ENCODE measurements at places on chromosomes 12 and 14. TPM values are rescaled to one million over a fixed set of nuclear protein-coding genes. Genes with fewer than 3 reads are reported as not detected.

Gene CREBL2
- 13.1 TPM for total RNA-seq

DNA sequence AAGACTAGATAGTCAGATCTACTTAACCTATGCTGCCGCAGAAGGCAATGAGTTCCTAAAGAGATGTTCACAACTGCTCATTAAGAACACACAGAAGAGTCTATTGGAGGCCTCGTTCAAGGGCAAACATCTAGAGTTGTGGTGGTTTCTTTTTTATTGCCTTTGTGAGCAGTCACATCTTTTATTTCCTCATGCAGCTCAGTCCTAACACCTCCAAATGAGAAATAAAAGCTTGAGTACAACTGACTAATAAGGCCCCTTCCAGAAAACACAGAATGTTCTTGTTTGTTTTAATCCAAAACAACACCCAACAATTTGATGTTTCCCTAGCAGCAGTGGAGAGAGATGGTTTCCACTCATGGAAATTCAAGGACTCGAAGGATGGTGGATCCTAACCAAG lies 123.5 kb upstream of the NOS1 start:
- DNase-seq = no peak
- H3K27ac ChIP-seq = no peak overlapping the region
- H3K4me1 ChIP-seq = no peaks in the 10 kb centered on the region
- no peaks in the 10 kb centered on the region for H3K27me3 ChIP-seq

DNA sequence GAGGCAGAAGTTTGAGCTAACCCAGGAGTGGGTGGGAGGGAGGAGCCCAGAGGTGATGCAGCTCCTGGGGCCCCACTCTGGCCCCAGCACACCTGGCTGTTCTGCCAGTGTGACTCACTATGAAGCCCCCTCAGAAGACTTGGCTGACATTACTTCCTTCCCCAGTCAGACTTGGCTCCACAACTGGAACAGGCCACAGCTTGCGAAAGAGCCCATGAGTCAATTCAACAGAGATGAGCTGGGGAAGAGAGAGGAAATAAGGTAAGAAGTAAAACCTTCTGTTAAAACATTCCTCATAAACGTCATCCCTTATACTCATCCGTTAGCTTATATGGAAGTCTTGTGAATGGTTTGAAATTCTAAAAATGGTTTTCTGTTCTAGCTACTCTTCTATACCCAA lies 245.9 kb downstream of the ADAMTS20 start:
- no peaks in the 10 kb centered on the region for H3K27me3 ChIP-seq
- no peaks in the 10 kb centered on the region for H3K4me1 ChIP-seq
- no peak overlapping the region for H3K27ac ChIP-seq

- no peaks in the 10 kb centered on the region for H3K27me3 ChIP-seq
- no peak for DNase-seq
- H3K36me3 ChIP-seq = no peaks in the 10 kb centered on the region
- H3K27ac ChIP-seq = no peak overlapping the region
- no peak overlapping the region for H3K4me3 ChIP-seq
- H3K4me1 ChIP-seq = no peaks in the 10 kb centered on the region
Observed at GRCh38 chr14:42424501-42424900, 817.8 kb downstream of the LRFN5 start.

Gene SLC38A4
- total RNA-seq = not detected

DNA sequence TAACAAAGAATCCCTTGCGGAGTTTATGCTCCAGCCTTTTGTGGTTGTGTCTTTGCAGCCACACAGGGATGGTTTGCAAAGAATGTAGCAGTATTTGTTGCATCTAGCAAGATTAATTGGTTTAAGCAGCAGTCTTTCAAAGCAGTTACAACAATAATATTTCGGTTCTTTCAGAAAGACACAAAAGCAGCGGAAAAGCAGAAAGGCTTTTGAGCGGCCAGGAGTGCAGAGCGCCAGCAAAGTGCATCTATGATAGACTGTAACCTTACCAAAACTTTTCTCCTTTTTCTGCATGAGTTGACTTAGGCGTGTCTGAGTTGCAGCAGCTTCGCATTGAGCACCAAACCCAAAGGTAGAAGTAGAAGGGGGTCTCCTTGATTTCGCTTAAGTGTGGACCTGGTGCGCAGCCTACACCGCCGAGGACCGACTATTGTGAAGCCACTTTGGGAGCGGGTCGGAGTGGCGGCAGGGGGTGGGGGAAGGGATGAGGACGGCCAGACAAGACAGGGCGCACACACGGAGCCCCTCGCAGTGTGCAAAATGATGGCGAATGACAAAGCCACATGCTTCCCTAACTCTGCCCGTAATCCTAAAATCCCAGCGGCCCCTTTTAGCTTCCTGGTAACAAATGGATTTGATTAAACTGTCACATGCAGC lies 1.2 kb downstream of the LMO3 start:
- peaks cover 11% of the 10 kb centered on the region for H3K27me3 ChIP-seq
- H3K4me3 ChIP-seq = no peak overlapping the region
- no peaks in the 10 kb centered on the region for H3K4me1 ChIP-seq

GRCh38 chr12:26704684-26705460 lies 128.1 kb downstream of the ITPR2 start:
- peaks cover 8% of the 10 kb centered on the region for H3K36me3 ChIP-seq
- no peak for DNase-seq
- H3K4me3 ChIP-seq = no peak overlapping the region
- no peaks in the 10 kb centered on the region for H3K27me3 ChIP-seq
- H3K4me1 ChIP-seq = no peaks in the 10 kb centered on the region
- H3K27ac ChIP-seq = no peak overlapping the region

GRCh38 chr12:85489194-85489593 lies 209.2 kb downstream of the ALX1 start:
- no peaks in the 10 kb centered on the region for H3K36me3 ChIP-seq
- DNase-seq = no peak
- no peak overlapping the region for H3K27ac ChIP-seq
- no peaks in the 10 kb centered on the region for H3K27me3 ChIP-seq
- H3K4me1 ChIP-seq = no peaks in the 10 kb centered on the region

Gene CLEC6A
- total RNA-seq = not detected

GRCh38 chr14:104977008-104977680 lies 1.0 kb downstream of the AHNAK2 start:
- DNase-seq = no peak
- H3K36me3 ChIP-seq = no peaks in the 10 kb centered on the region
- H3K27me3 ChIP-seq = peaks cover 15% of the 10 kb centered on the region
- H3K27ac ChIP-seq = no peak overlapping the region
- H3K4me3 ChIP-seq = no peak overlapping the region

DNA sequence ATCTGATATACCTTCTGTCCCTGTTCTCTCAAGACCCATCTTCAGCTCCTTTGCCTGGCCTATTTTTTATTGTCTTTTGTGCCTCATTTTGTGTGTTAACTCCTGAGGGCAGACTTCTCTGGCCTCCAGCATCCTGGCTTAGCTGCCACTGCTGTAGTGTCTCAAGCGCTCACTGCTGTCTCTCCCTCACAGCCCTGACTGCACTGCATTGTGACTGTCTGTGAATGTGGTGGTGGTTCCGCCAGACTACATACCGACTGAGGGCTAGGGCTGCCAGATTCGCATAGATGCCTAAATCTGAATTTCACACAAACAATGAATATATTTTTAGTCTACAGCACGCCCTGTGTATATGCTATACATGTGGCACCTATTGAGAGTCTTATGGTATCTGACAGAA lies 1088.9 kb upstream of the TMEM132C start:
- H3K27ac ChIP-seq = no peak overlapping the region
- H3K4me1 ChIP-seq = no peaks in the 10 kb centered on the region
- DNase-seq = no peak
- H3K4me3 ChIP-seq = no peak overlapping the region
- no peaks in the 10 kb centered on the region for H3K36me3 ChIP-seq

Gene SLC7A7
- total RNA-seq = 9.6 TPM

- H3K4me3 ChIP-seq = no peak overlapping the region
- H3K27me3 ChIP-seq = no peaks in the 10 kb centered on the region
- no peaks in the 10 kb centered on the region for H3K4me1 ChIP-seq
- H3K36me3 ChIP-seq = no peaks in the 10 kb centered on the region
- no peak for DNase-seq
Observed at GRCh38 chr14:102241147-102241546, 63.8 kb downstream of the MOK start.

DNA sequence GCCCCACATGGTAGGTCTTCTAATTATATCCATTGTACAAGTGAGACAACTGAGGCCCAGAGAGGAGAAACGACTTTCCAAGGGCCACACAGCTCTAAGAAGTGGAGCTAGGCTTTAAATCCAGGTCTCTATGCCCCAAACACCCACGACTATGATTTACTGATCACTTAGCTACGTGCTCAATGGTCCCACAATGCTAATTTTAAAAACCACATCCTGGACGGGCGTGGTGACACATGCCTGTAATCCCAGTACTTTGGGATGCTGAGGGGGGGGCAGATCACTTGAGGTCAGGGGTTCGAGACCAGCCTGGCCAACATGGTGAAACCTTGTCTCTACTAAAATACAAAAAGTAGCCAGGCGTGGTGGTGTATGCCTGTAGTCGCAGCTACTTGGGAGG lies 8.4 kb upstream of the MLEC start:
- peaks cover 17% of the 10 kb centered on the region for H3K4me1 ChIP-seq
- H3K36me3 ChIP-seq = no peaks in the 10 kb centered on the region
- H3K27ac ChIP-seq = no peak overlapping the region

Gene CCDC38
- total RNA-seq = 0.35 TPM

- H3K36me3 ChIP-seq = no peaks in the 10 kb centered on the region
- H3K4me3 ChIP-seq = no peak overlapping the region
- H3K4me1 ChIP-seq = peaks cover 8% of the 10 kb centered on the region
- H3K27ac ChIP-seq = no peak overlapping the region
Observed at GRCh38 chr12:3252450-3252891, 175.3 kb downstream of the TSPAN9 start.

- H3K4me3 ChIP-seq = no peak overlapping the region
- H3K27ac ChIP-seq = no peak overlapping the region
- no peaks in the 10 kb centered on the region for H3K27me3 ChIP-seq
- DNase-seq = peak; percentile 15
- H3K36me3 ChIP-seq = no peaks in the 10 kb centered on the region
Observed at GRCh38 chr14:61296151-61296550, 15.0 kb upstream of the TMEM30B start.

DNA sequence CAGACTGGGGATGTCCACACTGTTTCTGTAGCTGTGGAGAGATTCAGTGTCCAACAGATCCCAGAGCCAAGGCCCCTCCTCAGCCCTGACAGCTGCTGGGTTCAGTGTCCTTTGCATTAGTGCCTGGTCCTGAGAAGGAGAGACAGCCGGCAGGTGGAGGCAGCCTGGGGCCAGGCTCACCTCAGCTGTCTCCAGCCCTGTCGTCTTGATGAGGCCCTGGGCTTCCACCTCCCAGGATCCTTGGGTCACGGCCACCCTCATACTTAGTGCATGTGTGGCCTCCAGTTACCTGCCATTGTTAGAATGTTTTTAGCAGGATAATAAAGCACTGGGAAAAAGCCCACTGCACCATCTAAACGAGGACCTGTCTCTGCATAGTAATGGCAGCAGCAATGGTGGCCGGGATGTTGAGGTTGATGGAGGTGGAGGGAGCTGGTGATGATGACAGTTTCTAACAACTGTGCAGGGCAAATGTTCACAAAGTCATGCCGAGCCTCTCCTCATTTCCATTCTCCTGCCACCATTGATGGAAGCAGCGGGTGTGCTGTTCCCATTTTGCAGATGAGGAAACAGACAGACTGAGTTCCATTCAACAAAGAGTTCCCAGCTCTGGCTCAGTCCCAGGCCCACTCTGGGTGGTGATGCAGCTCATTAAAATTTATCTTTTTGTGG lies 17.7 kb downstream of the ASB2 start:
- H3K4me3 ChIP-seq = no peak overlapping the region
- H3K4me1 ChIP-seq = peaks cover 98% of the 10 kb centered on the region
- no peaks in the 10 kb centered on the region for H3K36me3 ChIP-seq

GRCh38 chr12:131737150-131737827 lies 26.4 kb downstream of the SFSWAP start:
- H3K4me1 ChIP-seq = no peaks in the 10 kb centered on the region
- no peaks in the 10 kb centered on the region for H3K27me3 ChIP-seq
- no peak overlapping the region for H3K4me3 ChIP-seq
- H3K36me3 ChIP-seq = peaks cover 52% of the 10 kb centered on the region

- H3K4me1 ChIP-seq = peaks cover 32% of the 10 kb centered on the region
- no peaks in the 10 kb centered on the region for H3K36me3 ChIP-seq
- H3K27ac ChIP-seq = no peak overlapping the region
- peak; percentile 45 for DNase-seq
- H3K27me3 ChIP-seq = peaks cover 4% of the 10 kb centered on the region
- H3K4me3 ChIP-seq = no peak overlapping the region
Observed at GRCh38 chr12:47721431-47721973, 3.8 kb downstream of the ENDOU start.

Gene POTEM
- total RNA-seq = not detected

DNA sequence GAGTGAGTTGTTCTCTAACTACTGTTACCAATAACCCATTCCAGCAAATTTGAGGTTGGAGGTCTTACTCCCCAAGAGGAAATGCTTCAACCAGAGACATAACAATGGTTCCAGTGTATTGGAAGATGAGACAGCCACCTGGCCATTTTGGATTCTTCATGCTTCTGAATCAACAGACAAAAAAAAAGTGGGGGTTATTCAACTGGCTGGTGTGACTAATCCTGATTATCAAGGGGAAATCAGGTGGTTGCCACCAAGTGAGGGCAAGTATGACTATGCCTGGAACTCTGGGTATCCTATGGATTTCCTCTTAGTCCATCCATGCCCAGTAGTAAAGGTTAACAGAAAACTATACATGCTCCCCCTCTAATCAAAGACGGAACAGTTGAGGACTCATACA lies 29.9 kb upstream of the ZNF641 start:
- H3K27me3 ChIP-seq = peaks cover 2% of the 10 kb centered on the region
- H3K36me3 ChIP-seq = no peaks in the 10 kb centered on the region
- H3K27ac ChIP-seq = no peak overlapping the region
- H3K4me3 ChIP-seq = no peak overlapping the region

DNA sequence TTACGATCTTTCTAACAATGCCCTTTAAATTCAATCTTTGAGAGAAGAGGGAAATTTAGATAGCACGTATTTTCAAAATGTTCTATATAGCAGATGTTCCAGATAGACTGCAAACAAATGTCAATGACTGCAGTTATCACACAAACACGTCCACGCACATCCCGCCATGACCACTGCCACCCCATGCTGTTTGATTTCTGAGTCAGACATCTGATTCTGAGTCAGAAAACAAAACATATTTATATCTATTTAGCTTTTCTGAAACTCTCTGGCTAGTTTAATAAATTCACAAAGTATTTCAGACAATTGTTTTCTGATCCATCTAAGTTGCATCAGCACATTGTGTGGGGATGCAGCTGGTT lies 105.9 kb upstream of the BCAT1 start:
- H3K4me3 ChIP-seq = peak overlapping the region; percentile 71
- H3K4me1 ChIP-seq = peaks cover 20% of the 10 kb centered on the region
- H3K27me3 ChIP-seq = no peaks in the 10 kb centered on the region
- DNase-seq = peak; percentile 57
- peak overlapping the region; percentile 92 for H3K27ac ChIP-seq

Gene CCDC184
- total RNA-seq = 6.2 TPM

- H3K4me1 ChIP-seq = no peaks in the 10 kb centered on the region
- H3K27ac ChIP-seq = no peak overlapping the region
- H3K27me3 ChIP-seq = no peaks in the 10 kb centered on the region
- H3K4me3 ChIP-seq = no peak overlapping the region
- H3K36me3 ChIP-seq = no peaks in the 10 kb centered on the region
Observed at GRCh38 chr12:41174602-41175001, 13.5 kb upstream of the PDZRN4 start.

Gene KRT72
- 21.9 TPM for total RNA-seq
